ENCODE measurements at places on chromosomes 11 and 22.

DNA sequence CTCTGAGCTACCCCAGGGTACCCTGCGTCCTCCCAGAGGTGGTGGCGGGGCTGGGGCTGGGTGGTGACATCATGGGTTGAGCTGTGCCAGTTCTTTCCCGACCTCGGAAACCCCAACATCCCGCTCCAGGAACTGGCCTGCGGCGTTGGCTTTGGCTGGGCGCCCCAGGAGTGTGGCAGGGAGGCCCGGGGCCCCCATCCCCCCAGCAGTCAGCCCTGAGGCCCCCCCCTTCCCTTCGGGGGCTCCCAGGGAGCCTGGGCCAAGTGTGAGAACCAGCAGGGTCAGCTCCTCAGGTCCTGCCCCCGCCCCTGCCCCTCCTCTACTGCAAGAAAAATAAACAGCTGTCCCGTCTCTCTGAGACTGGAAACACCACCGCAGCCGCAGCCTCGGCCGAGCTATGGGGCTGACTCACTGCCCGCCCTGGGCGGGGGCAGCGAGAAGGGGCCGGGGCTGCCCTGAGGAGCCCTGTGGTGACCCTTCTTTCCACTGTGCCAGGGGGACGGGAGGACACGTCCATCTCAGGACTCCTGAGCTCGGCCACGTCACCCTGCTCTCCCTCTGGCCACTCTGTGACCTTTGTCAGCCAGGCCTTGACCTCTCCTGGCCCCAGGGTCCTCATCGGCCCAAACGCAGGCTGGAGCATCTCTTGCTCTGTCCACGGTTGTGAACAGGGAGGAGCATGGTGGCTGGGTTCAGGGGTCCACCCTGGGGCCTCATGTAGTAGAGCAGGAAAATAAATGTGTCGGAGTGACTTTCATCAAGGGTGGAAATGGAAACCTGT, 73.4 kb downstream of the WNT7B start:
- DNase-seq: no peak

GRCh38 chr11:84313830-84314359, 1027.7 kb upstream of the CCDC90B start:
- no peak for DNase-seq

DNA sequence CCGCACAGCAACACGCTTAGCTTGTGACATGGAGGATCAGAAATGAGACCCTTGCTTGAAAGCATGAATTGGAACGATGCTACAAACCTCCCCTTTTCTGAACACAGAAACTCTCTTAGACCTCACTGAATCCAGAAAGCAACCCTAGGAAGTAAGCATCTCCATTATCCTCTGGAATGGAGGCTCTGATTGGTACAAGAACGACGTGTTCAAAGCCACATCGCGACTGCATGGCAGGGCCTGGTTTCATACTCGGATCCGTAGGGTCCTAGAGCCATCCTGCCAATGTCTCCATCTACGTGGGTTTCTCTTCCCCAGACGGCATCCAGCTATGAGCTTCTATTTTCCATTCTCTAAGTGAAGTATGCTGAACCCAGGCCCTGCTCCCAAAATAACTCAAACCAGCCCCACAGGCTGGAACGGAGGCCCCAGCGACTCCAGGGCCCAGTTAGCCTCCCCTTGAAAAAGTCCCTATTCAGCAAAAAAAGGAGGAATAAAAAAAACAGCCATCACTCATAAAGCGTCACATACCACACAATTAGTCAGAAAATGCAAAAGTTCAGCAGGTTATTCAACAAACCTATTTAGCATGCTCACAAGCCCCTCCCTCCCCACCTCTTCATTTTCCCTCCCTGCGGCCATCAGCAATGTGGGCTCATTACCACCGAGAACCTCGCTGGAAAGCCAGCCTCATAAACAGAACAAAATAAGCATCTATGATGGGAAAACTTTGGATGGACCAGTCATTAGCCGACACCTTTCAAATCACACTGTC, 7.1 kb upstream of the MN1 start:
- no peak for DNase-seq

DNA sequence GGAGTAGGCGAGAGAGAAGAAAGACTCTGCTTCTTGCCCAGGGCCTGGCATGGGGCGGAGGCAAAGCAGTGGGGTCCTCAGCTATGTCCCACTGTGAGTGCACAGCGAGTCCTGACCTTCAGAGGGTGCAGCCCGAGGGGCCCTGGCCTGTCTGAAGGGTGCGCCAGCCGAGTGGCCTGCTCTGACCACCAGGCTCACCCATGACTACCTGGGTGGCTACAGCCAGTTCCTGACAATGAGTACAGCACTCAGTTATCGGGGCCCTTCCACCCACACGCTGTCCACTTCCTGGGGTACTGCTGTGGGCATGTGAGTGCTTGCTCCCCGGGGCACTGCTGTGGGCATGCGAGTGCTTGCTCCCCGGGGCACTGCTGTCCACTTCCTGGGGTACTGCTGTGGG, 74.1 kb upstream of the B3GAT1 start:
- DNase-seq: no peak

DNA sequence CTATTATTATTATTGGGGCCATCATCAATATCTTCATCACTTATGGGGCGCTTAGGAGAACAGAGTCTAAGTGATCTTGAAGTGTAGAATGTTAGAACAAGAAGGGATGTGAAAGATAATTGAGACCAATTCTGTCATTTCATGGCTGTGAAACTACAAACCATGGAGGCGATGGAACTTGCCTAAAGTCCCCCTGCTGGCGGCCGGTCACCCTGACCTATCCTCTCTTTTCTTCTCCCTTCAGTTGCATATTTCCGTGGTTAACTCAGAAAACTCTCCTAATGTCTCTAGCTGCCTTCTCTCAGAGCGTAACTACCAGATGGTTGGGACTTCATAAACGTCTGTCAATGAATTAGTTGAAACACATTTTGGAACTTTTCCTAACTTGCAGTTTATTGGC, 6.6 kb upstream of the OR4B1 start:
- DNase-seq: no peak
